ENCODE measurements at places on chromosomes 1 and 21.

- no peak for DNase-seq
Measured at GRCh38 chr1:92817986-92818764, 13.7 kb upstream of the RPL5 start.

DNA sequence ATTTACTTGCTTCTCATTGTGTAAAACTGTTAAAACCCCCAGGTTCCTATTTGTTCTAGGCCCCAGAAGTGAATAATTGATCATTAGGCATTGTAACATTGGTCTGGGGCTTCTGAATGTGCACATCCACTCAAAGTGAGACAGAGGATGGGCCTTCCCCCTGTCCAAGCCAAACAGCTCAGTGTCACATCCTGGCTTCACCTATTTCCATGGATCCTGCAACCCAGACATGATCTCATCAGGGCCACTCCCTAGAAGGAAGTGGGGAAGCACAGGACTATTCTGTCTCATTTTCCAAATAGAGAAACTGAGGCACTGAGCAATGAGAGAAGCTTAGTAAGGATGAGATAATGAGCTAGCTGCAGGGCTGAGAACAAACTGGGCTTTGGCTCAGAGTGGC is 47.4 kb upstream of the TSPAN2 start:
- DNase-seq: no peak

GRCh38 chr1:44460107-44460882 is 55.2 kb downstream of the RNF220 start:
- no peak for DNase-seq

DNA sequence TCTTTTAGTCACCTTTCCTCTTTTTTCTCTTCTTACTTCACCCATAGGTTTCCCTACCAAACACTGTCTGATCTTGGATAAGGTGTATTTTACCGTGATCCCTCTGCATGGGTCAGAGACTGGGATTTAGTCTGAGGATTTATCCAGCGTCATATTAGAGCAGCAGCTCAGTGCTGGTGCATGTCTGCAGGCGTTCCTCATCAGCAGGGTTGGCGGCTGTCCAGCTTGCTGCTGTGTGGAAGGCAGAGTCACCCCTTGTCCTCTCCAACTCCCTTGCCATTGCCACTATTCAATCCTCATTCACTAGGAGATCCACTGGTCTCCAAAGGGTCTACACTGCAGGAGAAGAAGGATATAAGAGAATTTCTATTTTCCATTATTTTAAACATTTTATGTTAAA is 7.3 kb upstream of the FAM78B start:
- DNase-seq: no peak

GRCh38 chr1:184931566-184931965 is 42.7 kb downstream of the NIBAN1 start:
- no peak for DNase-seq

DNA sequence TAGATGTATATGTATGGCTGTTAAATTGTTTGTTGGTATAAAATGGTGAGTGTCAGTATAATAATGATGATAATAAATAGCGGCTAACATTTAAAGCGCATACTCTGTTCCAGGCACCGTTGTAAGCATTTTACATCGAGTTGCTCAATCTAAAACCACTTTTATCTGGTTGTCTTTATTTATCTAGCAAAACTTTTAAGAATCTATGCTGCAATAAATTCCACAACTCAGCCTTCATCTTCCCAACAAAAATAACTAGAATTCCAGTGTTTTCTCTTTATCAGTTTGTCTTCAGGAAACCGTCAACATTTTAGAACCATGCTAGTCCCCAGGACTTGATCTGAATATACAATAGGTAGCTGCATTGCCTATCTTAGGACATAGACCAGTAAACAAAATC is 19.3 kb upstream of the SLC16A1 start:
- DNase-seq: no peak

DNA sequence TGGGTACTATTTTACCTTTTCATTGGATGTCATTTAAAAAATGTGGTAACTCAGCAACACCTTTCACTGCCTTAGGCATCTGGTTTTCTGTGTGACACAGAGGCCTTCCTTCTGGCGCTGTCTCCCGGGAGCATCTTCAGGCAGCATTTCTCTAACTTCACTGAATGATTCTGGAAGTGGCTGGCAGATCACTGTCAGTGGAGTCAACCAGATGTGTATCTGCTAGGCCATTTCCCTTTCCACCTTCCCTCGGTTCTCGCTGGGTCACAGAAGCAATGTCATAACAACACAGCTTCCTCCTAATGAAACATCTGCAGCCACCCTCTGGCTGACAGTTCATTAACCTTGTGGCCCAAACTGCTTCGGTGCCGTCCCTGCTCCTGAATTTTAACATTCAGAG is 137.8 kb downstream of the KIF26B start:
- no peak for DNase-seq

- DNase-seq: no peak
Measured at GRCh38 chr1:183143576-183144315, 42.3 kb upstream of the LAMC2 start.

- DNase-seq: no peak
Measured at GRCh38 chr1:58290685-58291372, 255.7 kb downstream of the OMA1 start.

DNA sequence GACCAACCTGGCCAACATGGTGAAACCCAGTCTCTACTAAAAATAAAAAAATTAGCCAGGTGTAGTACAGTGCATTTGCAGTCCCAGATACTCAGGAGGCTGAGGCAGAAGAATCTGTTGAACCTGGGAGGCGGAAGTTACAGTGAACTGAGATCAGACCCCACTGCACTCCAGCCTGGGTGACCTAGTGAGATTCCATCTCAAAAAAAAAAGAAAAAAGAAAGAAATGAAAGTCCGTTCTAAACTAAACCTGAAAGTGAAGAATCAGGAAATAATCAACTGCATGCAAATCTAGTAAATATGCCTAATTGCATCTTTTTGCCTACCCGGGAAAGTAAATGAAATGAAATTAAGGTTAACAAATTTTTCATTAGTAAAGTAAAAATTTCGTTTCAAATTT is 99.6 kb downstream of the ZZZ3 start:
- DNase-seq: no peak

DNA sequence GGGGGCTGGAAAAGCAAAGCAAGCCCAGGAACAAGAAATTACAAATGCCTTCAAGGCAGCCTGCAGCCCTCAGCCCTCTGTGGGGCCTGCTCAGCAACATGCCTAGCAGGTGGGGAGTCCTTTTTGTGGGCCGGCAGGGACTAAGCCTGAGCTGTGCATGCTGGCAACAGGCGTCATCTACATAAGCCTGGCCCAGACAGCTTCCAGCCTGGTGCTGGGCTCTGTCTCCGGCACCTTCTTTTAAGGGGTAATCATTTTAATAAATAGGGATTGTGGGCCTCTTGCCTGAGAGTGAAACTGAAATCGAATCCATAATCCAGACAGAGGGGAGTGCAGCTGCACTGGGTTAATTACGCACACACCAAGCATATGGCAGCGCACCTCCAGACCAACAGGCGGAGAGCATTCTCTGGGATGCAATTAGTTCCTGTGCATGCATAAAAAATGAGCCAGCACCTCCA is 96.6 kb downstream of the DDX20 start:
- DNase-seq: no peak

DNA sequence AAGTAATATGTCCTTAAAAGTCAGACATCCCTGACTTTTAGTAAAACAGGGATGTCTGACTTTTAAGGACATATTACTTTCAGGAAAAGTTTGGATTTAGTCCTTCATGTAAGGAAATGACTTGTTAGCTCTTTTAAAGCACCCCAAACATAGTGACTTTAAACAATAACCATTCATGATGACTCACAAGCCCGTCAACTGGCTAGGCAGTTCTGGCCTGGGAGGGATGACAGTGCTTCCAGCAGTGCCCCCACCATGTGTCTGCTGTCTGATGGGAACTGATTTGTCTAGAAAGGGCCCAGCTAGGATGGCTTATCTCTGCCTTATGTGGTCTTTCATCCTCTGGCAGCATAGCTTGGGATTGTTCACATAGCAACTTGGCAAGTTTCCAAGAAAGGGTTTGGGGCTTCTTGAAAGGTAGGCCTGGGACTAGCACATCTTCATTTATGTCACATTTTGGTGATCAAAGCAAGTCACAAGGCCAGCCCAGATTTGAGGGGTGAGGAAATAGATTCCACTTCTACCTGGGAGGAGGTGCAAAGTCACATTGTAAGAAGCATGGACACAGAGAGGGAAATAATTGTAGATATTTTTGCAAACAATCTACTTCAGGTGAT is 143.5 kb downstream of the C1orf94 start:
- DNase-seq: no peak
